ENCODE measurements at places on chromosomes 7 and 10.

GRCh38 chr10:76195654-76196390, 764.4 kb downstream of the LRMDA start:
- no peak for DNase-seq

DNA sequence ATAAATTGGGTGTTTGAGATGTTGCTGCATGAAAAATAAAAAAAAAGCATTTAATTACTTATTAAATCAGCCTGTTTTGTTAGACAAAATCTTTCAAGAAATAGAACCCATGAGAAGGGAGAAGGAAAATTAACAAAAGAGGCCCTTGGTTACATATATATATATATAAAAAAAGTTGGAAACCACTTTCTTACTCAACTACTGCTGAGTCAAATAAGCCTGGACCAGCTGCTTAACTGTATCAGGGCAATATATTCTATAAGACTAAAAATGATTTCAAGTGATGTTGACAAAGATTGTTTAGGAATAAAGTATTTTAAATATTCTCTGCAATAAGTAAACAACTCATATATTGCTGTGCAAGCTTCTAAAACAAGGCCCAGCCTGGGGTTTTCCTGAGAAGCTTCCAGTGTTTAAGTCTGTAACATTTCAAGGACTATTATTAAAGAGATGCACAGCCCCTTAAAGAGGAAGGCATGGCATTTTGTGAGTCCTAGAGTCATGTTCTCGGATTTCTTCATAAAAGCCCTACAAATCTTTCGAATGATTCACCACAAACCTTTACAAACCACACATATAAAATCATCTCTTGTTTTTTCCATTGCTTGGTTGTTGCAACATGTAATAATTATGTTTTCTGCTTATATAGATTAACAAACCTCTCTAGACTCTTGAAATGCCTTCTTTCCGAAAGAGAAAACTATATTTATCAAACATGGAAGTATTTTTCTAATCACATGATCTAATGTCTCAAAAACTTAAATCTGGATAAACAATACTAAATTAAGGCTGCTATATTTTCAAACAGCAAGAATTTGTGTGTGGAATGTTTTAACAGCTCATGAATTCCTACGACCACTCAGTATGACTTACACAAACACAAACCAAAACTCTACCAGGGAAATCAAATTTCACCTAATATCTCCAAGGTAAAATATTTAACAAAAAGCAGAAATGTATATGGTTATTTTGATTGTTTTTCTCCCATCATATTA, 14.3 kb downstream of the JAZF1 start:
- no peak for DNase-seq

GRCh38 chr7:35729061-35729783, 34.3 kb upstream of the HERPUD2 start:
- DNase-seq: no peak

GRCh38 chr10:23367896-23368595, 23.4 kb upstream of the C10orf67 start:
- no peak for DNase-seq

DNA sequence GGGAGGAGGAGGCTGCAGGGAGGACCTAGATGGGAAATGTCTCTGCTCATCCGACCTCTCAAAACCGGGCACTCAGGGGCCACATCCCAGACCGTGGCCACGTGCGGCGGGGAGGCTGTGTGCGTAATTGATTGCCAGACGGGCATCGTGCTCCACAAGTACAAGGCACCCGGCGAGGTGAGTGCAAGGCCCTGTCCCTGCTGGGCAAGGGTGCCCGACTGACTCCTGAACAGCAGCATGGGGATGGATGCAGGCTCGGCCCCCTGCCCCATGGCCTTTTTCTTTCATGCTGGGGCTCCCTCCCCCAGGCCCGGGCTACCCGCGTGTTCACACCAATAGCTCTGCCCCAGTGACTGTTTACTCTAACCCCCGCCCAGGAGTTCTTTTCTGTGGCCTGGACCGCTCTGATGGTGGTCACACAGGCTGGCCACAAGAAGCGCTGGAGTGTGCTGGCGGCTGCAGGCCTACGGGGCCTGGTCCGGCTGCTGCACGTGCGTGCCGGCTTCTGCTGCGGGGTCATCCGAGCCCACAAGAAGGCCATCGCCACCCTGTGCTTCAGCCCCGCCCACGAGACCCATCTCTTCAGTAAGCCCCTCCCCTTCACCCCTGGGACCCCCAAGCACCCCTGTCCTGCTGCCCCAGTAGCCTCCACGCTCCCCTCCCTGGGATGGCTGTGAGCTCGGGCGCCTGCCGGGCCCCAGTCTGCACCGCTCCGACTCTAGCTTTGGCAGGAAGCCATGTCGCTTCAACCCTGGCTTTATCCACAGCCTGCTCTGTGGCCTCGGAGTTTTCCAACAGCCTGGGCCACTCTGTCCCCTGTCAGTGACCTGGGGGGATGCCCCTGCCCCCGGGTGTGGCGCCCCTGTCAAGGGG, 3.9 kb downstream of the LRWD1 start:
- DNase-seq: no peak

DNA sequence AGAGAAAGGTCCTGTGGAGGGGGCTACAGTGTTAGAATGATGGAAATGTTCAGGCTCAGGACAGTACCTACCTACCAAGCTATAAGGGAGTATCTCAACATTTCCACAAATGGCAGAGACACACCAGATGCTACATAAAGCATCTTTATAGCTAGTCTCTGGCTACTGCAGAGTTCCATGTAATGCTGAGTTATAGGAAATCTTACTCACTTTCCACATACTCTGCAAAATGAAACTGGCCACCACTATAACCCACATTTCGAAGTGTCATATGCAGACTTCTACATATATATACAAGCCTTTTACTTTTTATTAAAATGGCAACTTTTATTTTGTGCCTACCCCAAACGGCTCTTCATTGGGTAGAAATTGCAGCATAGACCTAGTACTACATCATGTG, 85.5 kb downstream of the FAS start:
- DNase-seq: no peak

DNA sequence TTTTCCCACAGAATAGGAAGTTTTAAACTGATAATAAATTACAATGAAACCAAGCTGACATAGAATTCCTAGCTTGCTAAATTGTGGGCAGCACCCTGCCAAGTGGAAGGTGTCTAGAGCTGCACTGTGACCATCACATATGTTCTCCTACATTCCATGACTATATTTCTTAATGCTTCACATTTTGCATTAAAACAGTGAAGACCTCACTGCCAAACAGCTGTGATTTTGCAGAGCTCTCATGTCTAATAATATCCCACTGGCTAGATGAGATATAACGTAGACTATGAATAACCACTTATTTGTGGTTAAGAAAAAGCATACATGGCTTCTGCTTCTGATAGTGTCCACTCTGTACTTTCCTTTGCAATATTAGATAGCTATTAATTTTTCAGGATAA, 228.3 kb upstream of the TEX47 start:
- no peak for DNase-seq

DNA sequence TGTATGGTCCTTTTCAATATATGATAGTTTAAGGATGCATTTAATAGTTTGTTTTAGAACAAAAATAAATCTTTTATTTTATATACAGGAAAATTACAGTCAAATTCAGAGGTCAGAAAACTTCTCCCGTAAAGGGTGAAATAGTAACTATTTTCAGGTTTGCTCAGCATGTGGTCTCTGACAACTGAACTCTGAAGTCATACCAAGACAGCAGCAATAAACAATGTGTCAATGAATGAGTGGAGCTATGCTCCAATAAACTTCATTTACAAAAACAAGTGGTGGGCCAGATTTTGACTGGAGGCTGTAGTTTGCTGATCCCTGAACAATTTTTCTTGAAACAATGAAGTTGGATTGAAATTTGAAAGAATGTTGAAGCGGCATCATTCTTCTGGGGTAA, 123.6 kb downstream of the ZNF248 start:
- DNase-seq: no peak

- no peak for DNase-seq
Observed at GRCh38 chr10:43128958-43129706, 9.1 kb upstream of the CSGALNACT2 start.

DNA sequence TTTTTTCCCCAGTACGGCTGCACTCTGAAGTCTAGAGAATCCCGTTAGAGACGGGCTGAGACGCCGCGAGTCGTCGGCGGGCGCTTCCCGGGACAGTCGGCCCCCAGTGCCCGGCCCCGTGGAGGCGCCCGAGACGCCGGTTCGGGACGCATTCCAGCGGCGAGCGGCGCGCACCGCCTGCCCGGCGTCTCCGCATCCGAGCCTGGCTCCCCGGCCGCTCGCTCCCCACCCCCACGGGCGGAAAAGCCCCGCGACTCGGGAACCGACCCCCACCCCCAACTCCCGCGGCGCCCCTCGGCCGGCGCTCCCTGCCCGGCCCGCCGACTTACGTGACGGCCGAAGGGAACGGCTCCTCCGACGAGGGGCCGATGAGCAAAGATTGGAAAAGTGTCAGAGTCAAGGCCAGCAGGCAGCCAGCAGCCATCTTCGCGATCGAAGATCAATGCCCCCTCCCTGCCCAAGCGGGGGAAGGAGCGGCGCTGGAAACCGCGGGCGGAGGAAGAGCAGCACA, 486 bp downstream of the CACNA2D1 start:
- DNase-seq: no peak

- DNase-seq: no peak
Observed at GRCh38 chr7:365593-365992, 75.6 kb downstream of the FOXL3 start.

DNA sequence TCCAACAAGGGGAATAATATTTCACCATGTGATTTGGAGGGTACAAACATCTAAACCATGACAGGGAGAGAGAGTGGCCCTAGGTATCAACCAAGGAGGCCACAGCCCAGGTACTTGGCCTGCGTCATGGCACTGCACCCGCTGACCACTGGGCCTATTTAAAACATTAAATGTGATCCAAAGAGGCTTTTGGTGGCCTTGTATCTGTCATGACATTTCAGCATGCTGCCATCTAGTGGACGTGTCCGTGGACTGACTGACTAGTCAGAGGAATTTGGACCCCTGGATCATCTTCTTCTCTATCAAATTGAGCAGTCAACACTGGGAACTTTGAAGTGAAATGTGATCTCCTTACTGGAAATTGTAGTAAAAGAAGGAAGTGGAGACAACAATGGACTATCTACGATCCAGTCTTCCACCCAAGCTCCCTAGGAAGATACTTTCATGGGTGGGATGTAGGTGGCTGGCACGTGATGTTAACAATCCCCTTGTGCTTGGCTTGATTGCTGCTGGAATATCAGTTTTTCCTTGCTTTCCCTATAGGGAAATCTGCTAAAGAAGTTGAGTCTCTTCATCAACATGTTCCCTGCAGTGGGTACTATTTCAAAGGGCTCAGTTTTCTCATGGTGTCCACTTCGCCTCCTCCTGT, 24.6 kb upstream of the ITGA8 start:
- DNase-seq: no peak

DNA sequence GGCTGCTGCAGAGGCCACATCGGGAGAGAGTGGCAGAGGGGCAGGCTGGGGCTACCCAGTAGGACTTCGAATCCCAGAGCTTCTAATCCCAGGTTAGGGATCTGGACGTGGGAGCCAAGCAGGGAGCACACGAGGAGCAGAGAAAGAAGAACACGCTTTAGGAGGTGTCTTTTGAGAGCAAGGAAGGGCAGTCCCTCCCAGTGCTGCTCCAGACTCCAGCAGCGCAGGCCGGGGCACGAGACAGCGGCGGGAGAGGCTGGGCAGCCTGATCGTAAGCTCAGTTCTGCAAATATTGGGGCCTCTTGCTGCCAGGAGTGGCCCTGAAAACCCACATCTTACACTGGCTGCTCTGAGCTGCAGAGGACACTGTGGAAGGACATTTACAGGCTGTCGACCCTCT, 75.9 kb downstream of the HIPK2 start:
- no peak for DNase-seq

DNA sequence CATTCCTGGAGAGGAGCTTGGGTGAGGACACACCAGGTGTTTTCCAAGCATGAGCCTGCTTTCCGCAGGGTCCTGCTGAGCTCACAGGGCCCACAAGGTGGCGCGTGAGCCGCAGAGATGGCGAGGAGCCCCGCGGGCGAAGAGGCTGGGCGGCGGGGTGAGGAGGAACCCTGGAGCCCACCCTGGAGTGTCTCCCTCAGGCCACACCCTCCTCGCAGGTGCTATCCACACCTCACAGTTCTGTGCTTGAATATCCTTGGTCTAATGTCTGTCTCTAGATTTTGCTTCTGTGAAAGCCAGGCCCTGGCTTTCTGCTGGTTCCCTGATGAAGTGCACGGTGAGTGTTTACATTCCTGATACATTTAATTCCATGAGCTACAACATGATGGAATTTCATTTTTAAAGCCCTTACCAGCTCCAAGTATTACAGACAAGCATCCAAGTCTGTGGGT, 433.6 kb downstream of the ACTR3B start:
- DNase-seq: no peak

- DNase-seq: peak; percentile 61
Observed at GRCh38 chr10:43409385-43410109, 561 bp upstream of the HNRNPF start.

DNA sequence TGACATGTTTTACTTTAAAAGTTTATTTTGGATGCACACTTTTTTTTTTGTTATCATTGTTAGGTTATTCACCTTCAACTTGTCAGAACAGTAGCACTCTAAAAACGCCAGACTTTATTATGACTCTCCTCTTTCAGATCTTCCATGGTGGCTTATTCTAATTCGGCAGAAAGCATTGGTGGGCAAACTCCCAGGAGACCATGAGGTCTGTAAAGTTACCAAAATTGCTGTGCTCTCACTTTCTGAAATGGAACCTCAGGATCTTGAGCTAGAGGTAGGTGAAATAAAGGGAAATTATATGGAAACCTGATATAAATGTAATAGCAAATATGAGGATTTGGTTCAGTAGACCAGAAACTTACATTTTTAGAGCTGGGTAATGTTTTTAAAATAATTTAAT, 55.6 kb downstream of the INPP5F start:
- no peak for DNase-seq

Data from activated CD8-positive, alpha-beta memory T cell treated with anti-CD3 and anti-CD28 coated beads for 4 hours (primary cell).